ENCODE measurements at places on chromosomes 4 and X.

GRCh38 chrX:71637848-71638247 is 19.5 kb upstream of the CXCR3 start:
- no peak for DNase-seq

GRCh38 chr4:124833831-124834505 is 121.4 kb upstream of the ANKRD50 start:
- no peak for DNase-seq

- no peak for DNase-seq
These were observed 15.9 kb downstream of the MID1IP1 start for GRCh38 chrX:38817004-38817703.

DNA sequence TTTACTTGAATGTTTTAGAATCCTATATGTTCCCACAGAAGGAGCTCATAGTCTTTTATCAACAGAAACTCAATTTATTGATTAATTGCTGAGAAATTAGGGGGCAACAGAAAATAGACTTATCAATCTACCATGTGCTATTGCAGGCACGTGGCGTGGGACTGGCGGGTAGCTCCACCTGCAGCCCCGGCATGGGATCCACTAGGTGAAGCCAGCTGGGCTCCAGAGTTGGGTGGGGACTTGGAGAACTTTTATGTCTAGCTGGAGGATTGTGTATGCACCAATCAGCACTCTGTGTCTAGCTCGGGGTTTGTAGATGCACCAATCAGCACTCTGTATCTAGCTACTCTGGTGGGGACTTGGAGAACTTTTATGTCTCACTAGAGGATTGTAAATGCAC is 3.3 kb upstream of the OCIAD1 start:
- DNase-seq = no peak

DNA sequence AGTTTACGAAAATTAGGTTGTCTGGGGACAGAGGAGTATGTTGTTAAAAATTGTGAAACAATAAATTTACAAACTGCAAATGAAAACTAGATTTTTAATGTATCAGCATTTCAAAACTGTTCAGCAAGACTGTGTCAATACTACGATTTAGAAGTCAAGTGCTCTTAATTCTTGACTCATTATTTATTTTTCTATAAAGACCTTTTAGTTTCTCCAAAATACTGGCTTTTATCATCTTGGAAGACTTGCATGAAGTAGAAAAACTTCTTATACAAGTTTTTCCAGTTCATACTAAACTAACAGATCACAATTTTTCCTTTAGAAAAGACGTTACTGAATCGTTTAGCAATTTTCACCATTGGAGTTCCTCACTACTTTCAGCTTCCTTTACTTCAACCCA is 231.4 kb downstream of the PPP3CA start:
- no peak for DNase-seq

DNA sequence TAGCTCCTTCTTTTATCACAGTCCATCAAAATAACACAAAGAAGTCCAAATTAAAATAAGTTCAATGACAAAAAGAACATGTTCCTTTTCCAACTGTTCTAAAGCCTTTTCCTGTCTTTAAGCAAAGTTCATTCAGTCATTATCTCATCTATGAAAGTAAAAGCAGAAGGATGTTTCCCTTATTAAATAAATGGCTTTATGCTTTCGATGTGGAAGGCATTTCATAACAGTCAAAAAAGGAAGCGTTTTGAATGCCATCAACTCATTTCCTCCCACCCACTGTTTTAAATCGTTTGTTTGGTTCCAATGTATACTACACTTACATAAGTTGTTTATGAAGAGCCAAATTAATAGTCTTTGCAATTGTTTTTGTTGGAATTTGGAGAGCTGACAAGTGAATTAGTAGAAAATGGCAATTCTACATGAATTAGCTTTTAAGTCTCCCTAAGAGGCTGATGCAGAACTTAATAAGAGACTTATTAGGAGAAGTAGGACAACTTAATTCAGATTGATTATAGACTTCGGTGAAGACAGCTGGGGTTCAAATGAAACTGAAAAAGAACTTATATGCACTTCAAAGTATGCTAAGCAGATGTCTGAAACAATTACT is 392.6 kb upstream of the FTHL17 start:
- DNase-seq = no peak

DNA sequence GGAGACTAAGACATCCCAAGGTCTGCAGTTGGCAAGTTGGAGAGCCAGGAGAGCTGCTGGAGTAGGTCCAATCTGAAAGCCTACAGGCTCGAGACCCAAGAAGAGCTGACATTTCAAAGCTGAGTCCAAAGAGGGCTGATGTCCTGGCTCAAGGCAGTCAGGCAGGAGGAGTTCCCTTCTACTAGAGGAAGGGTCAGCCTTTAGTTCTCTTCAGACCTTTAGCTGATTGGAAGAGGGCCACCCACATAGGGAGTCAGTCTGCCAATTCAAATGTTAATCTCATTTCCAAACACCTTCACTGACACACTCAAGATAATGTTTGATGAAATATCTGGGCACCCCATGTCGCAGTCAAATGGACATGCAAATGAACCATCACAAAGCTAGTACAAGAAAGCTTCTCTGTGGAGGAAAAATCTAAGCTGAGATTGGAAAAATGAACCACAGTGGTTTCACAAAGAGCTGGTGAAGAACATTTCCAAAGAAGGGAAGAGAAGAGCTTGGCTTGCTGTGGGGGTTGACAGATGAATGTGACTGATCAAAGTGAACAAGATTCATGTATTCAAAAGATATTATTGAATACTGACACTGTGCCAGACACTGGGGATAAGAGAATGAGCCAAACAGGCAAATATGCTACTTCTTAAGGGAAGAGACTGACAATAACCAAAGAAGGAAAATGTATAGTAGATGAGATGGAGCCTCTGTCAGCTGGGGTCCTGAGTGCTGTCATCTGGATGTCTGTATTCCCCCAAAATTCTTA is 61.2 kb downstream of the STK32B start:
- DNase-seq = no peak

DNA sequence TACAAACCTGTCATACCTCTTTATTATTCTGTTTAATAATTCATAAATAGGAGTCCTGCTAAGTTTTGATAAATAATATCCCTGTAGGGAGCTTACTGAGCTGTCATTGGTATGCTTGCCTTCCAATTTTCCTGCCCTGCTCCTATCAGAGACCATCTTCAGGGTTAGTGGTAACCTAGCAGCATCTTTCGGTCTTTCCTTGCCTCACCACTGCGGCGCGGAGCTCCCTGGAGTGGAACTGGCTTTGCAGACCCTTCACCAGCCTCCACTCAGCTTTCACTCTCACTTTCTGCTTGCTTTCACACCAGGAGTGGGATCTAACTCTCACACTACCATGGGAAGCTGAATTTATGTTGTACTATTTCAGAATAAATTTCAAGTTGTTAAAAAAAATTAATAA is 481.7 kb upstream of the ATOH1 start:
- DNase-seq = no peak

- DNase-seq = no peak
These were observed 7.0 kb downstream of the CEP135 start for GRCh38 chr4:55955710-55956109.

- DNase-seq = no peak
These were observed 531 bp downstream of the STAG2 start for GRCh38 chrX:123962006-123962467.

- no peak for DNase-seq
These were observed 220.5 kb upstream of the NWD2 start for GRCh38 chr4:37023996-37024395.

DNA sequence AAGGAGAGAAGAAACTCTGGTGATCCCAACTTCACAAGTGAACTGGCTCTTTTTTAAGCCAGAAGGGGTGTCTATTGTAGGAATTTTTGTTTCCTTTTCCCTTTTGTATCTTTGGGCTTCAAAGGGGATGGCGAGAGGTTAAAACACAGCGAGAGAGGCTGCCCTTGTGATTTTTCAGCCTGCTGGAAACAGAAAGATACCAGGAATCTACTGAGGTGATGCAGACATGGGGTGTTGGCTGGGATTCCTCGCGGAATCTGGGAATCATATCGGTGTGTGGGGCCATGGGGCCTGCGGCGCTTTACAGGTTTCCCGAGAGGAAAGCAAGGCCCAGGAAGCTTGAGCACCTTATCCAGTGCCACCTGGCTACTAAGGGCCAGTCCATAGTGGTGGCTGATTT is 99.4 kb upstream of the STX18 start:
- no peak for DNase-seq

GRCh38 chr4:185608185-185608584 is 72.9 kb upstream of the PDLIM3 start:
- no peak for DNase-seq

All from NCI-H526 treated with DMSO at 0.1 percent for 48 hours (cell line).